Activated CD4-positive, alpha-beta T cell treated with anti-CD3 and anti-CD28 coated beads for 24 hours (primary cell): ENCODE measurements at places on chromosomes 11 and 22.

DNA sequence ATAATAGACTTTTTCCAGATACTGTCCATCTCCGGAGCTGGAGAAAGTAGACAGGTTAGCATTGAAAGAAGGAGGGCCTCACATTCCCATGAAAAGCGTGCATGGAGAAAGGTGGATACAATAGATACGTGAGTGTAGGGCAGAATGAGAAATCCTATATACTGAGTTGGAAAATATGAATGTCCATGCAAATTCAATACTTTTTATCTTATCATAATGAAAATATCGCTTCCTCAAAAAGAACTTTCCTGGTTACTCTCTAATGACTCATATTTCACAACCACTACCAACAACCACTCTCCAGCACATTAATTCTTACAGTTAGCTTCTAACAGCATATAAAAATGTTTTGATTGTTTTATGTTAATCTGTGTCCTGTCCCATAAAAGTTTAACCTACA, 22.0 kb upstream of the MS4A6A start:
- no peak for DNase-seq

DNA sequence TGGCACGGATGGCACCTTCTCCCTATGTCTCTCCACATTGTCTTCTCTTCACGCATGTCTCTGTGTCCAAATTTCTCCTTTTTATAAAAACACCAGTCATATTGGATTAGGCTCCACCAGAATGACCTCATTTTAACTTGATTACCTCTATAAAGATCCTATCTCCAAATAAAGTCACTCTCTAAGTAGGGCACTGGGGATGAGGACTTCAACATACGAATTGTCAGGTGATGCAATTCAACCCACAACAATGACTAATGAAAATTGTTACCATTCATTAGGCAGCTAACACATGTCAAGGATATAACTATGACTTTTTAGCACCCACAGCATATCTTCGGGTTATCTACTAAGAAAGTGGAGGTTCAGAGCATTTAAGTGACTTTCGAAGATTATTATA, 55.5 kb upstream of the USP47 start:
- no peak for DNase-seq

DNA sequence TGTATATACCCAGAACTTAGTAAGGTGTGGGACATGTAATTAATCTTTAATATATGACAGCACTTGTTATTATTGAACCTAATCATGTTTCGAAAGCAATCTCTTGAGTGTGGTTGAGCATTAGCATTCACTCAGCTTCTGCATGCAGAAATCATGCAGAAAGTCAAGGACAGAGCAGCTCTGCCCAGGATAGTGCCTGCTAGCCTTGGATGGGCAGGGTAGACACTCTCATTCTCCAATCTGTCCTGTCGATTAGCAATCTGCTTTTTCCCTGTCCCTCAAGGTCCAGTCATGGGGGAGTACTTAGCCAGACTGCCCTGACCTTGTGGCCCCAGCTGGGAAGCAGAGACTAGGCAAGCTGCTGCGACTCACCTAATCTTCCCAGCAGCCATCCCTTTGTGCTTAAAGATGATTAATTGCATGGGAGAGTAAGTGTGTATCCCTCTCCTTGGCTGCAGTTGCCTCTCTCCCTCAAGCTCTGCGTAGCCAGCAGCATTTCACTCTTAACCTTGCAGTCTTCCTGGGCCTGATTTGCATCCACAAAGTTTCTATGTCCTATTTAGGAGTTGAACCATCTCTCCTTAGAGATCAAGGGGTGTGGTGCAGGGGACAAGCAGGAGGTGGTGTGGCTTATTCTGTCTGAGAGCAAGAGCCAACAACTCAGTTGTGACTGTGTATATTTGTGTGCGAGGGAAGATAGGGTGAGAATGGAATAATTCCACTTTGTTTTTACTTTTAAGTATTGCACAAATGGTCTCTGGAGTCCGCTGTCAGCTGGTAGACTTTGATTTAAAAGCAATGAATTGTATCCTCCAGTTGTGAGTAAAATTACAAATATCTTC, 101.4 kb downstream of the FDX1 start:
- DNase-seq = no peak

DNA sequence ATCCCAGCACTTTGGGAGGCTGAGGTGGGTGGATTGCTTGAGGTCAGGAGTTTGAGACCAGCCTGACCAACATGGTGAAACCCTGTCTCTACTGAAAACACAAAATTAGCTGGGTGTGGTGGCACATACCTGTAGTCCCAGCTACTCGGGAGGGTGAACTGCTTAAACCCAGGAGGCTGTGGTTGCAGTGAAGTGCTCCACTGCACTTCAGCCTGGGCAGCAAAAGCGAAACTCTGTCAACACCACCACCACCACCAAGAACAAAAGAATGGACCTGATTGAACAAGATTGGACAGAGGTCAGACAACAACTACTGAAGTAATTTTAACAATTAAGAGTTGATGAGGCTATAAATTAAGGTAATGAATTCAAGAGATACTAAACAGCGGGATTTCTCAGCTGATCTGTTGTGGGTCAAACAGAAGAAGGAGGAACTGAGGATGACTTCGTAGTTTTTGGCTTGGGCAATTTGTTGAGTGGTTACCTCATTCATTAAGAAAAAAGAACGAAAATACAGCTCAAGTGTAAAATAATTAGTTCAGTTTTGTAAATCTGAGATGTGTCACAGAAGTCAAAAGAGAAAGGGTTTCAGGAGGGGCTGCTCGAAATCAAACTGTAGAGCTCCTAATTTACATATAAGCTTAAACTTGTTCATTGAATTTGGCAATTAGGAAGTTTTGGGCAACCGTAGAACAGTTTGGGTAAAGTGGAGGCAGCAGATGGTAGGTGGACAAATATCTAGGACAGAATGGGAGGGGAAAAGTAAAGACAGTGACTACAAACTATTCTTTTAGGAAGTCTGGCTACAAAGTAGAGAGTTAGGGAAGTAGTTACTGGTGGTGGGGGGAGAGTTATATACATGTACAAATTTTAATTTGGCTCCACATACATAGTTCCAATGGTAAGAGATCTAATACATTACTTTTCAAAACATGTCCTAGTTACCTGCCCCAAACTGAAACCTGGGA, 4.5 kb downstream of the IL18 start:
- no peak for DNase-seq

DNA sequence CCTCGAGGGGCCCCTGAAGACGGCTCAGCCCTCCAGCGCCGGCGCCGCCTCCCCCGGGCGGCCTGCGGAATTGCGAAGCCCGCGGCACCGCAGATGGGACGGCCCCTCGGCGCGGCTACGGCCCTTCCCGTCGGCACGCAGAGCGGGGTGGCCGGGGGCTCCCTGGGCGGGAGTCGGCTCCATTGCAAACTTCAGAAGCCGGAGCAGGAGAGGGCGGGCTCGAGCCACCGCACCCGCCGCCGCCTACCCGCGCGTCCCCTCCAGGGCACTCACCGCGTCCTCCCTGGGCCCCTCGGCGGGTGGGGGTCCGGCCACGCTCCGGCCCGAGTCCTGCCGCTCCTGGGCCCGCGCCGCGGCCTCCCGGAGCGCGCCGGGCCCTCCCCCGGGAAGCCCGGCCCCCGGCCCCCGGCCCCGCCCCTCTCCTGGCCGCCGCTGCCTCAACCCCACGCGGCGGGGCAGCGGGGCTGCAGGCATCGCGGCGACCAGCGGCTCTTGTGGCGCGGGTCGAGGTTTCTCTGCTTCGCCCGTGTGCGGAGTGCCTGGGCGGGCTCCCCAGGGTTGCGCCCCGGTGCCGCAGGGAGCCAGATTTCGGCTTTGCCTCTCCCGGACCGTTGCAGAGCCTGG, at the start of gene PACSIN3:
Gene PACSIN3, minus strand, starts transcription at position 359 of the 624 bp plus-strand sequence. CDS start 3,707 bp downstream, outside the sequence.
- peak; percentile 50 for DNase-seq

- no peak for DNase-seq
These were observed 140.0 kb upstream of the MTMR2 start for GRCh38 chr11:96063886-96064285.

GRCh38 chr11:99366546-99366945, 345.8 kb downstream of the CNTN5 start:
- no peak for DNase-seq

GRCh38 chr11:795634-796564, 2.2 kb downstream of the SLC25A22 start:
- DNase-seq = peak; percentile 73

DNA sequence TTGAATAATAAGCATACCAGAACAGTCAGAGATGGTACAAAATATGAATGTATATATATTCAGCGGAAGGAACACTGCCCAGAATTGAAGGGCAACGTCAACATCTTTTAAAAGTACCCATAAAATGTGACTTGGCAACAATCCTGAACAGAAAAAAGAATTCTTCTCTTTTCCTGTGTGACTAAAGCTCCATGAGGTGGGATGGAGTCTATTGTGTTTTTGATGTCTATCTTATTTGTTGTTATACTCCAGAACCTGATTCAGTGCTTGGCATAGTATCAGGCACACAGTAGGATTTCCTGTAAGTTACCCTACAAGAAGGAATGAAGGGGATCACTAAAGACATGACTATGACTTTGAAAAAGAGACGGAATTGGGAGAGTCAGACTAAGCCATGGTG, 10.3 kb downstream of the LDLRAD3 start:
- DNase-seq = no peak

GRCh38 chr11:15038963-15039362, 34.4 kb upstream of the CALCB start:
- DNase-seq = no peak

- no peak for DNase-seq
These were observed 32.4 kb upstream of the SORL1-AS1 start for GRCh38 chr11:121485216-121485615.

- DNase-seq = no peak
These were observed 330.4 kb downstream of the BRD1 start for GRCh38 chr22:49497266-49497665.

- DNase-seq = no peak
These were observed 200.2 kb downstream of the BRD1 start for GRCh38 chr22:49627217-49628181.

GRCh38 chr11:6402561-6402981, 12.3 kb downstream of the SMPD1 start:
- no peak for DNase-seq

DNA sequence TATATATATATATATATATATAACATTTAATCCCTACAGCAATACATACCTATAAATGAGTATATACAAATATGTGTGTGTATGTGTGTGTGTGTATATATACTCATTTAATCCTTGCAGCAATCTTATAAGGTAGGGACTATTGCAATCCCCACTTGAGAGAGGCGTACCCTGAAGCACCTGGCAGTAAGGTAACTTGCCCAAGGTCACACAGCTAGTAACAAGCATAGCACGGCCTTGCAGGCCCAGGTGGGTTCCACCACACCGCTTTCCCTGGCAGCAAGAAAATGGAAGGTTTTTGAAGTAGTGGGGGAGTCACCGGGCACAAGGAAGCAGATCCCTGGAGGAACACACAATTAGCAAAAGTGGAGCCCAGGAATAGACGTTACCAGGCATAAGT, 3.3 kb upstream of the ADA2 start:
- no peak for DNase-seq

GRCh38 chr22:30436196-30436595, 10.6 kb downstream of the MTFP1 start:
- no peak for DNase-seq

DNA sequence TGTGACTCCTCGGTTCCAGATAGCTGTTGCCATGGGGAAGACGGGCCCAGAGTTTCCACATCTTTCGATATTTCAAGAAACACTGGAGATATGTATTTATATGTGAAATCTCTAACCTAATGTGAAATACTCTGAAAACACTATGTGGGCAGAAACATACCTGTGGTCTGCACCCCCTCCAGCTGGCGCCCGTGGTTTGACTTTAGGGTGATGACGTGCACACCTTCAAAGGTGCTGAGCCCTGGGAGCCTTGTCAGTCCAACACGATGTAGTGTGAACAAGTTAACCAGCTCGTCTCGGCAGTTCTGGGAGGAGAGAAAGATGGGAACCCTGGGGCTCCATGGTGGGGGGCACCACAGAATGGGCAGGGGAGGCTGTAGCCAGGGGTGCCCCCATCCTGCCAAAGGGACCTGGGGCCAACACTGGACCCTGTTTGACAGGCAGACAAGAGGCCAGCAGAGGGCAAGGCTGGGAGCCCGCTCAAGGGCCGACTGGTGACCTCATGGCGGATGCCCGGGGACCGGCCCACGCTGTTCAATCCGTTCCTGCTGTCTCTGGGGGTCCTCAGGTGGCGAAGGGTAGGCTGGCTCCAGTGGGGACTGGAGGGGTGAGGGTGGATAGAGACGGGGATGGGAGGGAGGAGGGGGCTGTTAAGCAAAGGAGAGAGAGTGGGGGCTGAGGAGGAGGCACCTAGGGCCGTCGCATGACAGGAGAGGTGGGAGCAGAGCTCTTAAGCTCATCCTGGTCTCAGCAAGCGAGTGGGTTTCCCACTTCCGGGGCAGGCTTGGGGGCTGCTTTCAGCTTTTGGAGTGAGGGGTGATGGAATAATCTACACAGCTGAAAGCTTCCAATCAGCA, 43.8 kb downstream of the TRIOBP start:
- no peak for DNase-seq

DNA sequence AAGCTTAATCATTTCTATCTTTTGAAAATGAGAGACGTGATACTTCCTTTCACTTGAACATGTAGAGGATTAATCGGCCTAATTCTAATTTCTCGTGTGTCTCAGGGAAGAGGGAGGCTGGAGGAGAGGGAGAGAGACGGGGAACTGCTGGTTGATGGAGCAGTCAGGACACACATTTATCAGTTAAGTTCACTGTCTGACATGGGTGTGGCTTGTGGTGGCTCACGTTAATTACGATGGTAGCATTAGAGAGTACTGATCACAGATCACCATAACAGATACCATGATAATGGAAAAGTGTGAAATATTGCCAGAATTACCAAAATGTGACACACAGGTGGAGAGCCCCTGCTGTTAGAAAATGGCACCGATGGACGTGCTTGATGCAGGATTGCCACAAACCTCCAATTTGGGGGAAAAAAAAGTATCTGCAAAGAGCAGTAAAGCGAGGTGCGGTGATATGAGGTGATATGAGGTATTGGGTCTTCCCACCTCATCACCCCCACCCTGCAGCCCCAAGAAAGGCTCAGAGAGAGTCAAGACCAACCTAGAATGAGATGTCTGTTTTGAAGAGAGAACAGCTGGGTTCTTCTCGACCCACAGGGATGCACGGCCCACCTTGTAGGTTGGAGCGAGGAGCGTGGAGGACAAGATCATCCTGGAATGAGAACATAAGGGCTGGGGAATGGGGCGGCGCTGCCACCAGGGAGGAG, 19.7 kb downstream of the ZBED4 start:
- no peak for DNase-seq

GRCh38 chr11:126993599-126993998, 7.0 kb downstream of the KIRREL3 start:
- DNase-seq = no peak

- no peak for DNase-seq
These were observed 24.9 kb downstream of the USH1C start for GRCh38 chr11:17519061-17519885.

- no peak for DNase-seq
These were observed 152.4 kb upstream of the ZC3H12C start for GRCh38 chr11:109940816-109941215.

DNA sequence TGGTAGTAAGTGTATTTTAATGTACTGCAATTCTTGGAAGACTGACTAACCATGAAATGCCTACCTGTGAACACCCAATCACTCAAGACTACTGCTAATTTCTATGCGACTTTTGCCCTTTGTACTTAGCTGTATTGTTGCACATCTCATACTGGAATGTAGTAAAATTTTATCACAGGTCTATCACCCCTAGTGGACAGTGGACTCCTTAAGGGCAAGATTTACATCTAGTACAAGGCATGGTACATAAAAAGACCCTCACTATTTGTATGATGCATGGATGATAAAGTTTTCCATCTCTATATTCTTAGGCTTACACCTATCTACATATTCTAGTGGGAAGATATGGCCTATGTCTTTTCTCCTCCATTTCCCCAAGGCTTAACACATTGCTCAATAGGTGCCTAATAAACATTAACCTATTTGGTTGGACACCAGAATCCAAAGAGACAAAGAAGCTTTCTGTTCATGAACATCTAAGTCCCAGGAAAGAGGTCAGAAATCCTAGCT, 26.1 kb downstream of the SERGEF start:
- DNase-seq = no peak
